ENCODE measurements at places on chromosomes 1 and 21.

DNA sequence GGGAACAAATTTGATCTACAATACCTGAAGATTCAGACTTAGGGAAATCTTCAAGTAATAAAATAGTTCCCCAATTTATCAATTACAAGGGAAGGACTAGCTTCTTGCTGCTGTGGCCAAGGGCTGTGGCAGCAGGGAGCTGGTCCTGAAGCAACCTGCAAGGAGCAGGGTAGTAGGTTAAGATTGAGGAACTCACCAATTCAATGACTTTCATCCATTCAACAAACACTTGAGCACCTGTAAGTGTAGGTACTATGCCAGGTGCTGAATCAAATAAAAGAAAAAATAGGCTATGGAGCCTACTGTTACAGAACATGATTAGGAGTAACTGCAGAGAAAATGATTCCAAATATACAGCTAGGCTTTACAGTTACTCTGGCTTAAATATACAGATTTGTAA lies 64.2 kb upstream of the RBM34 start:
- DNase-seq = no peak

DNA sequence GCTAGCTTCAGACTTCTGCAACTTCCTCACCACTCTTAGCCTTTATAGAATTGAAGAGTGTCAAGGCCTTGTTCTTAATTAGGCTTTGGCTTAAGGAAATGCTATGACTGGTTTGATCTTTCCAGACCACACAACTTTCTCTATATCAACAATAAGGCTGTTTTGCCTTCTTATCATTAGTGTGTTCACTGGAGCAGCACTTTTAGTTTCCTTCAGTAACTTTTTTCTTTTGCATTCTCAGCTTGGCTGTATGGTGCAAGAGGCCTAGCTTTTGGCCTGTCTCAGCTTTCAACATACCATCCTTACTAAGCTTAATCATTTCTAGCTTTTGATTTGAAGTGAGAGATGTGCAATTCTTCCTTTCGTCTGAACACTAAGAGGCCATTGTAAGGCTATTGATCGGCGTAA lies 8.6 kb downstream of the PRKACB start:
- DNase-seq = no peak

DNA sequence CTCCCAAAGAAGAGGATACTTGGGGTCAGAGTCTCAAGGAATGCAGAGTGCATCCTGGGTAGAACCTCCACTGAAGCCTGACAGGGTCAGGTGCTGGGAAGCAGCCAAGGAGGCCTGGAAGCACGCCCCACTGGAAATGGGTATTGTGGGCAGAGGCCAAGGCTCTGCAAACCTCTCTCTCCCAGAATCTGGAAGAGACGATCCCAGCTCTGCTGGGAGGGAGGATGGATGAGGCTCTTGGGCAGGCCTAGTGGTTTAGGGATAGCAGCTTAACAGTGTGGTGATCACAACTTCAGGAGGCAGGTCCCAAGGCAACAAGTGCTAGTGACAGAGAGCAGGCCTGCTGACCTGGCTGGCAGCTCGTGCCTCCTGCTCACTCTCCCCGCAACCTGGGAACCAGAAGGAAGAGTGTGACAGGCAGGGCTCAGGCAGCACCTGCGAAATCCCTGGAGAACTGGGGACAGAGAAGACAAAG lies 641.0 kb downstream of the PLPP3 start:
- DNase-seq = no peak

- no peak for DNase-seq
Measured at GRCh38 chr1:228687587-228687986, 47.7 kb upstream of the RHOU start.

DNA sequence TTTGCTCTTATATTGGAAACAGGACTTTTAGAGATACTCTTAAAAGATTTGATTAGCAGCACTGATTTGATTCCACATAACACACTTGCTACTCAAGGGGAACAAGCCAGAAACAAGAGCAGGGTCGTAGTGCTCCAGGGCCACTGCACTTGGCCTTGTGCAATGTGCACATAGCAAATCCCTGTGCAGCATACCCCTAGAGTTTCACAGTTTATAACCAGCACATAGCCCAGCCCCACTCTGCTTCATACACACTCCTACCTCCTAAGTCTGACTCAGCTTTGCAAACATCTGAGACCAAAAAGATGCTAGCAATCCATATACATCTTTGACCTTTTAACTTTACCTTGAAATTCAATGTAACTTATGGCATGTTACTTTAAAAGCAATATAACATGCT lies 157.6 kb downstream of the VAV3 start:
- DNase-seq = no peak

GRCh38 chr1:68963353-68963752 lies 466.5 kb upstream of the DEPDC1 start:
- no peak for DNase-seq

- DNase-seq = no peak
Measured at GRCh38 chr1:172398193-172398592, 22.3 kb upstream of the C1orf105 start.

Data from ACHN (cell line).